ENCODE measurements at places on chromosomes 2 and 18.

- peak; percentile 32 for DNase-seq
Measured at GRCh38 chr18:37544217-37544616, 21.4 kb downstream of the CELF4 start.

DNA sequence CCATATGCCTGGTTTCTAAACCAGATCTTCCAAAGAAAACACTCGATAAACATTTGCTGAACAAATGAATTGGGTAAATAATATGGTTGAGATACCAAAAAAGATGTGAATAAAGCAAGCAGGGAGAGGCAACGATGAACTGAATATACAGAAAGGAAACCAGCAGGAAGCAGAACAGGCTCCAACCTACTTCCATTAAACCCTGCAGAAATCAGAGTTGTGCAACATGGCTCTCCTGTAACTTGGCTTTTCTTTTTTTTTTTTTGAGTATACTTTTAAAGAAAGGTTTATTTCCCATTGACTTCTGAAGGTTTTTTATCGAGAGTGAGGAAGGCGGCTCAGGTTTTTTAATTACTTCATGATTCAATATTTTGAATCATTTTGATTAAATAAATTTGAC lies 23.5 kb downstream of the ITSN2 start:
- DNase-seq = no peak

DNA sequence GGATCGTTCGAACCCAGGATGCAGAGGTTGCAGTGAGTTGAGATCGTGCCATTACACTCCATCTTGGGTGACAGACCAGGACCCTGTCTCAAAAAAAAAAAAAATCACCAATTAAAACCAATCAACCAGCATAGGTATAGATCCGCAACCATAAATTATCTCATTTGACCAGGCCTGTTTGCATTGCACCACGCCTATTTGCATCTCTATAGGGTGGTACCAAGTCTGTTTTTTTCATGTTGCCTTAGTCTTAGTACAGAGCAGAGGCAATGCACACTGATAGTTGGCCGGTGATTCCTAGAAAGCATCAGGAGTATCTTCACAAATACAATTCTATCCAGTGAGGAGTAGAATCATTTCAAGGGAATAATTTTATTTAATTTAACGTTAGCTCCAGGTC lies 9.3 kb upstream of the NPC1 start:
- DNase-seq = no peak

DNA sequence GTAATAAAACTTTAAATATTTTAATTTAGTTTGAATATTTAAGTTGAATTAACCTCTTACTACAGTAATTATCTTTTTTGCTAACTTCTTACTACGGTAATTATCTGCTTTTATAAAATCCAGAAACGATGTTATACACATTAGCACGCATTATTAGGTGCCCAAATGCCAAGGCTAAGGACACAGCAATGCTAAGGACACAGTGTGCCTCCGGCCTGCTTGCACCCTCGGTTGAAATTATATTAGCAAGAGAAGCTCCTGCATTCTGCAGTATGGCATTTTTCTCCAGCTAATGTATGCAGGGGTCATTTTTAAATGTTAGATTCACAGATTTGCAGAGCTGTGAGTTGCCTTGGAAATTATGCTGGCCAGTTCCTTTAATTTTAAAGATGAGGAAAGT lies 220.0 kb downstream of the NEDD4L start:
- DNase-seq = no peak

DNA sequence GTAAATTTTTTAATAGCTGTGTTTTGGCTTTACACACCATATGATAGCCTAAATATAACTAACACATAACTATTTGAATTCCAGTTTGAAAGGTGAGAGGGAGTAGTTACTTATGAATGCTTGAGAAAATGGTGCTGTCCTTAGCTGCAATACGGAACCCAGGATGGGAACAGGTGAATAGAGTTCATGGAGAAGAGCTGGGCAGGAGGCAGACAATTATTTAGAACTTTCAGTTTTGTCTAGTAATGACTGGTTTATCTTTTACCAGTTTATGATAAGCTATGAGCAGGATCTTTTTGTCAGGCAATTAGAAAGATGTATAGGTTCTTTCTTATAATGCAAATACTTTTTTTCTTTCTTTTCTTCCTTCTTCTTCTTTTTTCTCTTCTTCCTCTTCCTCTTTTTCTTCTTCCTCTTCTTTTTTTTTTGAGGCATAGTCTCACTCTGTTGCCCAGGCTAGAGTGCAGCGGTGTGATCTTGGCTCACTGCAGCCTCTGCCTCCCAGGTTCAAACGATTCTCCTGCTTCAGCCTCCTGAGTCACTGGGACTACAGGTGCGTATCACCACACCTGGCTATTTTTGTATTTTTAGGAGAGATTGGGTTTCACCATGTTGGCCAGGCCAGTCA lies 25.9 kb downstream of the UBR3 start:
- DNase-seq = no peak

- DNase-seq = no peak
Measured at GRCh38 chr2:200615247-200615646, 29.4 kb downstream of the AOX1 start.

DNA sequence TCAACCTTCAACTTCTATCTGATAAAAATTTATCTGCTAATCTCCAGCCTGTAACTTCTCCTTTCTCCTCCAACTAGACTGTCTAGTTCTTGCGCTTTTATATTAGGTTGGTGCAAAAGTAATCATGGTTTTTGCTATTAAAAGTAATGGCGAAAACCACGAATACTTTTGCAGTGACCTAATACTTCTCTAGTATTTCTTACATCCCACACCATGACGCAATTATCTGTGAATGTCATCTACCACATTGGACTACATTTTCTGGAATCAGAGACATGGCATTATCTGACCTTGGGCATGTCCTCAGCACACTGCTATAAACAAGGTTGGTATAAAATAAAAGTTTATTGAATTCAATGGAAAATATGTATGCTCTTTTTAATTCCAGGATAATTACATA lies 370.2 kb upstream of the LYPD1 start:
- DNase-seq = no peak

DNA sequence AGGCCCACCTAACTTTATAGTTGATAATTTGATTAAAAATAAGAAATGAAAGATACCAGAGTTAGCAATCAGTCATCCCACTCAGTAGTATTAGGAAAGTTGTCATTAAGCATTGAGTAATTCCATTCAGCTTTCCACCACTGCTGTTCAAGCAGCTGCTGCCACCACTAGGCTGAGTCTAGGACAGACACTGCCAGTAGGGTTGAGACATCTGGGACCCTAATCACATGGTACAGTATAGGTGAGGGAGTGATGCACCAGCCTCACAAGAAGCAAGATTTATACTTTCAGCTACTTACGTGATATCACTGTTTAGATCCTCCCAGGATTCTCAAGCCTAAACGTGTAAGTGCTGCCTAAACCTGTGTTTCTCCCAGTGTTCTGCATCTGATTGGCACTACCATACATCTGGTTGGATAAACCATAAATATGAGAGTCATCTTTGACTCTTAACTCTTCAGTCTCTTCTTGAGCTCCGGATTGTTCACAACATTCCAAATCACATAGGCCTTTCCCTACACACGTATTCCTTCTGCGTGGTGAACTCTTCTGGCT lies 3.2 kb downstream of the UBXN4 start:
- no peak for DNase-seq

DNA sequence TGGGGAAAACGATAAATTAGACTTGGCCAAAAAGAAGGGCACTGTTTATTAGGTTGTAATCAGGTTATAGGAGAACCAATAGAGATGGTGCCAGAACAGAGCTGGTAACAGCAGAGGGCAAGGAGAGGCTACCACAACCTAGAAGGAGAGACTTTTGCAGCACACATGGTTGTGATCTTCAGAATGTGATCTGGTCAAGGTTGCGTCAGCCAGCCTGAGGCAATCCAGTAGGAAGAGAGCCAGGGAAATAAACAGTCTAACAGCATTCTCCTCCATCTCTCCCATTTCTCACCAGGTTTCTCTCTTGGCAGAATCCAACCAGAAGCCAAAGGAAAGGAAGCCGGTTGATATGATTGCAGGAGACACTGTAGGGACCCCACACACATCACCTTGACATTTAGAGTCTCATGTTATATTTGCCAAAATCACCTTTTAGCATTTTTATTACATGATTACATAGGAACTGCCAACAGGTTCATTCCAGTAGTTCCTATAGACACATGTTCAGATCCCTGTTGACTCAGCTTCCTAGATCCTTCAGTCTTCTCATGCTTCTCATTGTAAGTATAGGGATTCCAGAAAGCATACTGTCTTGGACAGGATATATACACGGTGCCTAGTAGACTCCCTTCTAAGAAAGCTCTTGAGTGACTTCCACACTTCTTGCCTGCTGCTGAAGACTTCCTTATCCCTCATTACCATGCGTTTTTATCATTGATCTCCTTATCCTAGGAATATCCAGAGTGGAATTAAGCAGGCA lies 17.6 kb upstream of the SPATS2L start:
- DNase-seq = no peak

Data from aorta (tissue), 5 donors.